ENCODE measurements at places on chromosomes 16 and 17.

- peaks cover 34% of the 10 kb centered on the region for H3K4me1 ChIP-seq
- H3K36me3 ChIP-seq = peaks cover 97% of the 10 kb centered on the region
- H3K27ac ChIP-seq = peak overlapping the region; percentile 78
- H3K27me3 ChIP-seq = no peaks in the 10 kb centered on the region
- peak; percentile 7 for ATAC-seq
These were observed 12.0 kb downstream of the PGS1 start for GRCh38 chr17:78390241-78391050.

DNA sequence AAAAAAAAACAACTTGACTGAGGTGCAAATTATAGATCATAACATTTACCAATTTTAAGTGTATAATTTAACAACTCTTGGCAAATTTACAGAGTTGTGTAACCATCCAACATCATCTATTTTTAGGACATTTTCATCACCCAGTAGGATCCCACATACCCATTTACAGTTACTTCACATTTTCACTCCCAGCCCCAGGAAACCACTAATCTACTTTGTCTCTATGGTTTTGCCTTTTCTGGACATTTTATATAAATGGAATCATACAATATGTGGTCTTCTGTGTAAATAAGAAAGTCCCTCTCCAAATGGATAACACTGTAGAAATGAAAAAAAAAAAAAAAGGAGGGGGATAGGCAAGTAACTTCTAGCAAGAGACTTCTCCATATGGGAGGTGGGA is 26.1 kb upstream of the XYLT1 start:
- no peak for ATAC-seq
- no peaks in the 10 kb centered on the region for H3K4me1 ChIP-seq
- H3K27me3 ChIP-seq = no peaks in the 10 kb centered on the region
- no peaks in the 10 kb centered on the region for H3K36me3 ChIP-seq
- H3K4me3 ChIP-seq = no peak overlapping the region

GRCh38 chr17:50518384-50519023 is 10.3 kb downstream of the MYCBPAP start:
- H3K27me3 ChIP-seq = no peaks in the 10 kb centered on the region
- no peak overlapping the region for H3K27ac ChIP-seq
- H3K4me3 ChIP-seq = no peak overlapping the region
- peaks cover 9% of the 10 kb centered on the region for H3K4me1 ChIP-seq
- no peak for ATAC-seq

GRCh38 chr16:12903407-12904328 is 2.3 kb downstream of the SHISA9 start:
- no peak overlapping the region for H3K27ac ChIP-seq
- no peaks in the 10 kb centered on the region for H3K4me1 ChIP-seq
- no peak for ATAC-seq
- no peaks in the 10 kb centered on the region for H3K36me3 ChIP-seq
- H3K27me3 ChIP-seq = peaks cover 31% of the 10 kb centered on the region

DNA sequence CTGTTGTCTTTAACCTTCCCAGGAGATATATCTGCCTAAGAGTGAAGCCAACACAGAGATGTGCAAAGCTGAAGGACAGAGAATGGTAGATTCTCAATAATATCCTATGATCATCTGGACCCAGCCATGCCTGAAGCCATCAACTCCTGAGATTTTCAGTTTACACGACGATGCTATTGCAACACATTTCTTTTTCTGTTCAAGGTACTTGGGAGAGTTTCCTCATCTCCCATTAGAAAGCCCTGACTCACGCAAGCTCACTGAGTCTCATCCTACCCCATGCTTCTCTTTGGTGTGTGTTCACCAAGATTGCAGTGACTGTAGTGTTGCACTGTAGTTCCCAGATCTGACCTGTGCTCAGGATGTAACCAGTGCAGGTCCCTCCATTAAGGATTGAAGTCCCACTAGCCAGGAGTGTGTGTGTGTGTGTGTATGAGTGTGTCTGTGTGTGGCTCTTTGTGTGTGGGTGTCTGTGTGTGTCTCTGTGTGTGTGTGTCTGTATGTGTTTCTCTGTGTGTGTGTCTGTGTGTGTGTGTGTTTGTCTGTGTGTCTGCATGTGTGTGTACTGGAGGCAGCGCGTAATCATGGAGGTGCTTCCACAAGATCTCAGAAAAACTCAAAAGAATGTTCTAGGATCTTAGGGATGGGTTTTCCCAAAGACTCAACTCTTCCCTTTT is 15.5 kb downstream of the CES1 start:
- H3K27ac ChIP-seq = no peak overlapping the region
- H3K4me3 ChIP-seq = no peak overlapping the region
- no peak for ATAC-seq
- H3K36me3 ChIP-seq = no peaks in the 10 kb centered on the region
- no peaks in the 10 kb centered on the region for H3K4me1 ChIP-seq
- peaks cover 48% of the 10 kb centered on the region for H3K27me3 ChIP-seq

- no peaks in the 10 kb centered on the region for H3K36me3 ChIP-seq
- H3K27ac ChIP-seq = no peak overlapping the region
- H3K4me3 ChIP-seq = no peak overlapping the region
- no peaks in the 10 kb centered on the region for H3K27me3 ChIP-seq
These were observed 218.8 kb downstream of the SNX29 start for GRCh38 chr16:12195296-12195695.

- peak overlapping the region; percentile 61 for H3K27ac ChIP-seq
- peak; percentile 75 for ATAC-seq
- no peak overlapping the region for H3K4me3 ChIP-seq
These were observed 26.0 kb upstream of the ADCY9 start for GRCh38 chr16:4142268-4142667.

GRCh38 chr16:68074850-68075555 is 10.2 kb upstream of the NFATC3 start:
- no peaks in the 10 kb centered on the region for H3K27me3 ChIP-seq
- peak; percentile 72 for ATAC-seq
- H3K4me1 ChIP-seq = peaks cover 56% of the 10 kb centered on the region
- peak overlapping the region; percentile 93 for H3K27ac ChIP-seq
- H3K4me3 ChIP-seq = peak overlapping the region; percentile 79
- H3K36me3 ChIP-seq = peaks cover 81% of the 10 kb centered on the region

Data from activated T-helper 17 cell treated with anti-CD3 and anti-CD28 coated beads, Interleukin-2, amount 50 U/mL, for 72 hours (primary cell).